Stimulated activated naive CD4-positive, alpha-beta T cell (primary cell): ENCODE measurements at places on chromosomes 11 and 22.
A peak's percentile ranks its signal among the peaks of the same experiment; 100 is the strongest.

DNA sequence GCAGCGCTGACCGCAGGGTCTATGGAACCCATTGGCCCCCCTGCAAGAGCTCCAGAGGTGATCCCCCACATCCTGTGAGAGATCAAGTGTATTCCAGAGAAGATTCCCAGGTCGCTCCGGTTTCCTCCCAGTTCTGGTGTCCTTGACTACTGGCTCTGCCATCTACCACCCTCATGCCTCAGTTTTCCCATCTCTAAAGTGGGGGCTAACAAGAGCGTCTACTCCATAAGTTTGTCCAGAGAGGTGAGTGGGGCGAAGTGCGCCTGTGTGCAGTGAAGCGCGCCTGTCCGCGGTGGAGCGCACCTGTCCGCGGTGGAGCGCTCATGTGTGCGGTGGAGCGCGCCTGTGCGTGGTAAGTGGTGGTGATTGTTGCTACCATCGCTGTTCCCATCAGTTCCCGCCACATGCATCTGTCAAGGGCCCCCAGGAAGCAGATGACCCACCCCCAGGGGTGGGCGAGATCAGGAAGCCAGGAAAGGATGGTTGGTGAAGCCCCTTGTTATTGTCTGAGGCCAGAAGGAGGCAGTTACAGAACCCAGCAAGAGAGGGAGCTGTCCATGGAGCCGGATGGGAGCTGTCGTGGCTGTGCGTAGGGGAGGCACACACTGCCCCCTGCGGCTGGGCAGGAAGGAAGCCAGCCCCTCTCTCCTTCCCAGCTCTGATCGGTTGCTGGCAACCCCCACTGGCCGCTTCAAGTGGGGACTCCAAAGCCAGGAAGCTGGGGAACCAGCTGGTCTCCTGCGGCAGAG lies 73.2 kb upstream of the FGF3 start:
- no peak for DNase-seq

DNA sequence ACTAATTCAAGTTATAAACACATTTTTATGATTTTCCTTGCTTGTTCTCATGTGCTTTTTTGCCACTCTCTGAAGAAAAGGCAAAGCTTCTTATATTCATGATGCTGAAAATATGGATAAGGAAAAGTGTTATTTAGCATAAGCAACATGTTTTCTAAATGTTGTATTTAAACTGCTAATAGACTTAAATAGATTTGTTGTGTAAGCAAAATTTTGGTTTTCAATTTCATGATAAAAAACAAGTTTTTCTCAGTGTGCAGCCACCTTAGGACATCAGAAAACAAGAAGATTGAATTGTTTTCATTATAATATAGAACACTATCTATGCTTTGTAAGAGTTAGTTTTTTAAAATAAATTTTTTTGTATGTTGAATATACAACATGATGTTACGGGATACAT lies 2.3 kb downstream of the OR4A16 start:
- no peak for DNase-seq

DNA sequence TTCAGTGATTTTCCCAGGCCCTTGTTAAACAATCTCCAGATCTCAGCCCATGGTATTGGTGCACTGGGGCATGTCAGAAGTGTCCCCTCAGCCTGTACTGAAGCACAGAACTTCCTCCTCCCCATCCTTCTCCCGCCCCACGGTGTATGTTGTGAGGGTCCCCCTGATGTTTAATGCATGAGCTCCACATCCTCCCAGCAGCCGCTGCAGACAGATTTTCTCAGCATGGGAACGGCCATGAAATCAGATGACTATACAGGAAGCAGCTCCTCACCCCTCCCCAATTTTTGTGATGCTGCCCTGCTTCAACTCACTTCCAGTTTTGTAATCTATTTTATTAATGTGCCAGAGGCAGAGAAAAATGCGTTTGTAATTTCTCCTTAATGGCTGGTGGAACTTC lies 406.0 kb downstream of the MIAT start:
- DNase-seq = no peak

GRCh38 chr11:67400251-67400941 lies 1.3 kb downstream of the PPP1CA start:
- no peak for DNase-seq

DNA sequence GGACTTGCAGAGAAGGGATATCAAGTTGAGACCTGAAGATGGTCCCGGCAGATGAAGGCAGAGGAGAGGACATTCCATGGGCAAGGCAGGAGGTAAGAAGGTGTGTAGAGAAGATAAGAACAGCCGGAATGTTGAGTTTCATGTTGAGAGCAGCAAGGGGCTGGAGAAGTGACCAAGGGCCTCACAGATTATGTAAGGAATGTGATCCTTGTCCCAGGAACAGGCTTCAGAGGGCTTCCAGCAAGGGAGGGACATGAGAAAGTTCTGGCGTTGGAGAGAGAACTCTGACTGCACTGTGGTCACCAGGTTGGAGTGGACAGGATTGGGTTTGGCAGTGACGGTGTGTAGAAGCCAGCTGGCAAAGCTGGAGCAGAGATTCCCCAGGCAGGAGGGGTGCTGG lies 27.6 kb upstream of the PPFIA1 start:
- no peak for DNase-seq

GRCh38 chr11:121323046-121323607 lies 30.6 kb downstream of the SC5D start:
- no peak for DNase-seq

DNA sequence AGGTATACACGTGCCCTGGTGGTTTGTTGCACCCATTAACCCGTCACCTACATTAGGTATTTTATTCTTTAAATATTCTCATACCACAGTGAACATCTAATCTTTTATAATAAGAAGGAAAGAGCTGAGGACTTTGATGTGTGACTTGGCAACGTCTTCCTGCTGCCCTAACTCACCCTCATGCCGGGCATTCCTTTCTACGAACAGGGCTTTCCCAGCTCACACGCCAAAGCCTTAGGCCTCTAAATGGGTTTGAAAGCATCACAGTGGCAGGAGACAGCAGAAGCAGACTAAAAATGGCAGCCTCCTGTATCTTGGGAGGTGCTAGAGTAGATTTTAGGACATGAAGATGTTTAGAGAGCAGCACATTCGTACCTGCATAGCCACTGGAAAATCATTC lies 52.6 kb downstream of the CLTCL1 start:
- DNase-seq = no peak

GRCh38 chr11:35662061-35662648 lies 420 bp upstream of the TRIM44 start:
- DNase-seq = peak; percentile 20
